ENCODE measurements at places on chromosomes 7 and 10.

GRCh38 chr7:18262058-18262457 is 233.5 kb upstream of the HDAC9 start:
- DNase-seq: no peak

DNA sequence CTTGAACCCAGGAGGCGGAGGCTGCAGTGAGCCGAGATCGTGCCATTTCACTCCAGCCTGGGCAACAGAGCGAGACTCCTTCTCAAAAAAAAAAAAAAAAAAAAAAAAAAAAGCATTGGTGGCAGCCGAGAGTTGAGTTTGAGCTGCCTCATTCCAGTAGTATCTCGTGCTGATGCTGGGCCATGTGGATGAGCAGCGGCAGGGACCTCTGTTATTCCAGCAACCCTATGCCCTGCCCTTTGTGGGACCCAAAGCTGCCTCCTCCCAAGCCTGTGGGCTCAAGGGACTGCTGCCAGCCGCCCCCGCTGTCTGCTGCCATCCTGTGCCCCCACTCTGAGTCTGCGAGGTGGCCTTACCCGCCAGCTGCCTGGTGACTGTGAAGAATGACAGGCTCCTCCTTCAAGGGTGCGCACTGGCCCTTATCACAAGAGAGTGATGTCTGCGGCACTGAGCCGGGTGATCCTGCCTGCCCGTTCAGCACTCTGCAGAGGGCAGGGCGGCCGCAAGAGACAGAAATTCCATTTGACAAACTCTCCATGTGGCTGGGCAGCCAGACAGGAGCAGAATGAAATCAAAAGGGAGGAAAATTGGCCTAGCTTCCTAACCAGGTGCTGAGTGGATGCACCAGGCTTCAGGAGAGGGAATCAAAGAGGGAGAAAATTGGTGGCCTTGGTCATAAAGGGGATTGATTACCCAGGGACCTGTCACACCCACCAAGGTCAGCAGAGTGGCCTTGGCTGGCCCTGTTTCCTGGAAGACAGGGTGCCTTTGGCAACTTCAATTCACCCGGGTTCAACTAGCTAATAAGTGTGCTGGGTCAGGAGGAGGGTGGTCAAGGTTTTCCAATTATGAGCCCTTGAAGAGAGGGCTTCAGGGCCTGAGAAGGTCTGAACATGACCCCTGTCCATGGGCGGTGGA is 65.3 kb upstream of the ZMIZ1 start:
- DNase-seq: peak; percentile 30

DNA sequence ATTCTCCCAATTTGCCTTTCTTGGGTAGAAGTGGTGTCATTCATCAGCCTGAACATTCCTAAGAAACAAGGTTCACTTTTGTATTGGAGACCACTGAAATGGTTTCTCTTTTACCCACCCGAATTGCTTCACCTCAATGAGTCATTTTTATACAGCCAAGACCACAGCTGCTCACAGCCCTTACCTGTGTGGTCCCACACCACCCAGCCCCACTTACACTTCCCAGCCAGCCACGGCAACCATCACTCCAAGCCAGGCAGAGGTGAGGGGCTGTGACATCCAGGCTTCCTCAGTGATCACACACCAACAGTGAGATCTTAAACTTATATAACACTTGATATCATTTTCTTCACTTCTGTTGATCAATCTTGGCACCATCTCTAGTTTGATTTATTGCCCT is 20.7 kb downstream of the OR13A1 start:
- DNase-seq: no peak

DNA sequence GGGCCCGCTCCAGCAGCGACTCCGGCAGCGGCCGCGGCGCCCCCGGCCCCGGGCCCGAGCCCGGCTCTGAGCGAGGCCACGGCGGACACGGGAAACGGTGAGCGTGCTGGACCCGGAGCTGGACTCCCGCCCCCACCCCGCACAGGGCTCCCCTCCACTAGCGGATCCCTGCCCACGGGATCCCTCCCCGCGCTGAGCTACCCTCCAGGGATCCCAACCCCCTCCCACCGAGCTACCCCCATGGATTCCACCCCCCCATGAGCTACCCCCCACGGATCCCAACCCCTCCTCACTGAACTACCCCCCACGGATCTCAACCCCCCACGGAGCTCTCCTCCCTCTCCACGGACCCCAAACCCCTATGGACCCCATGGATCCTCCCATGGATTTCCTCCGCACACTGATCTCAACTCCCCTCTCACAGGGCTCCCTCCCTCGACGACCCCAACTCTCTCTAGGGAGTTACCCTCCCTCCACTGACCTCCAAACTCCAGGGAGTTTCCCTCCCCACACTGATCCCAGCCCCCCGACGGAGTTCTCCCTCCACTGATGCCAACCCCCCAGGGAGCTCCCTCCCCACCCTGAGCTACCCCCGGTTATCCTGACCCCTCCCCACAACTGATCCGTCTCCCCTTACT is 20.6 kb upstream of the HSPB1 start:
- DNase-seq: no peak

DNA sequence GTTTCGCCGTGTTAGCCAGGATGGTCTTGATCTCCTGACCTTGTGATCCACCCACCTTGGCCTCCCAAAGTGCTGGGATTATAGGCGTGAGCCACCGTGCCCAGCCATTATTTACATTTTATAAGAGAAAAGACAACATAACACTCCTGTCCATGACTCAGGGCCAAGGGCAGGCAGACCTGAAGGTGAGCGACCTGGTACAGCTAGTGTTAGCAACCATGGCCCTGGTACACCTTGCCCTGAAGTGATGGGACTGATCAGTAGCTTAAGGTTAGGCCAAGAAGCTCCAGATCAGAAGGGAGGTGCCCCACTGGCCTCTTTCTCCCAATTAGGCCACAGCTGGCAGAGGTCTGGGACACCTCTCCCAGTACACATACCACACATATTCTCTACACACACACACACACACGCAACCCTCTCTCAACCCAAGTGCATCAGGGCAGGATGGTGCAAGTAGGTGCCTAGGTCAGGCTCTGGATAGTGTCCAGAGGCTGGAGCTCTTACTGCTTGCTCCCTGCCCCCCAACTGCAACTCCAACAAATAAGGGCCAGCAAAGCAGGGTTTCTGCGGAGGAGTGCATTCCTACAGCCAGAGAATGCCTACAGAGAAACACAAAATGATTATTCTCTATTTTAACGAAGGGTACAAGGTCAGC is 43.8 kb downstream of the DPCD start:
- DNase-seq: no peak

Measured in left renal cortex interstitium (tissue), 4 donors.